Stimulated activated naive CD4-positive, alpha-beta T cell treated with Interleukin-2 at 50 U/mL for 16 hours (primary cell): ENCODE measurements at places on chromosomes 4 and X.

GRCh38 chrX:2855761-2856160, 27.0 kb downstream of the GYG2 start:
- no peak for DNase-seq

DNA sequence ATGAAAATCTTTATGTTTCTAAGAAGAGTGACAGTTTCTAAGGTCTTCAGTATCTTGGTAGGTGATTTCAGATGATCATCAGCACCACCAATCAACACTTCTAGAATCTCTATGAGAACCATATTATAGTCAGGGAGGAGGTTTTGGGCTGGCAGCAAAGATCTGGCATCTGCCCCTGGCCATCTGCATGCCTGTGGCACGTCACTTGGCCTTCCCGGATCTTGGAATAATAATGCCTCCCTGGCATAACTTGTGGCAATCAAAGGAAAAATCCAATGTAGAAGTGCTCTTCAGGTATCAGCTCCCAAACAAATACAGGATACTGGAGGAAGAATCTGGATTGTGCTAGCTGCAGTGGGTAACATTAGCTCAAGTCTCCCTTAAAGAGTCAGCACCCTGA, 57.3 kb downstream of the RASL11B start:
- no peak for DNase-seq

GRCh38 chr4:53315300-53315699, 50.6 kb downstream of the SCFD2 start:
- no peak for DNase-seq

DNA sequence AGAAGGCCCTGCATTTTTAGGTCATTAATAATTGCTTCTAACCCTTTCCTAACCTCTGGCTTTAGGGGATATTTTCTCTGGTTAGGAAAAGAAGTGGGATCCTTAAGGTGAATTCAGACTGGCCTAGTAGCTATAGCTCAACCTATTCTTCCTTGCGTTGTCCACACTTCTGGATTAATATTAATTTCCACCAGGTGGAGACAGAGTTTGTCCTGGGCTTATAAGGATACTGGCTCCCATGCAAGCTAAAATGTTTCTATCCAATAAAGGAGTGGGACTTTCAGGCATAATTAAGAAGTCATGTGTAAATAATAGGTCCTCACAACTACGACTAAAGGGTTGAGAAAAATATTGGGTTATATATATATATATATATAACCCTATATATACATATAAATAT, 860.0 kb upstream of the POU3F4 start:
- no peak for DNase-seq

DNA sequence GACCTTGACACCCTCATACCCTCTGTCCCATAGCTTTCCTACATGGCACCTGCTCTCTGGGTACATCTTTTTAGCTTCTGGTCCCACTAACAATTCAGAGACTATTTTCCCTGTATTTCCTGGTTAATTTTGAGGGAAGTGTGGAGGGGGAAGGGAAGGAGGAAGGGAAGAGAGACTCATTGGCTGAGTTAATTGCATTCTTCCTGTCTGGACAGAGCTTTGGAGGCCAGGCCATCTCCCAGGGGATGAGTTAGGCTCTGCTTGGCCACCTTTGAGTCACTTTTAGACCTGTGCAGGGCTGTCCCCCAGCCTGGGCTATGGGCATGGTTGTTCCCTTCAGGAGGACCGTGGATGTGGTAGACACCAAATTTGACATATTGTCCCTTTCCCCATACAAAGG, 167.9 kb upstream of the PGRMC2 start:
- DNase-seq = no peak

GRCh38 chr4:41949531-41949930, 14.3 kb downstream of the TMEM33 start:
- DNase-seq = no peak

DNA sequence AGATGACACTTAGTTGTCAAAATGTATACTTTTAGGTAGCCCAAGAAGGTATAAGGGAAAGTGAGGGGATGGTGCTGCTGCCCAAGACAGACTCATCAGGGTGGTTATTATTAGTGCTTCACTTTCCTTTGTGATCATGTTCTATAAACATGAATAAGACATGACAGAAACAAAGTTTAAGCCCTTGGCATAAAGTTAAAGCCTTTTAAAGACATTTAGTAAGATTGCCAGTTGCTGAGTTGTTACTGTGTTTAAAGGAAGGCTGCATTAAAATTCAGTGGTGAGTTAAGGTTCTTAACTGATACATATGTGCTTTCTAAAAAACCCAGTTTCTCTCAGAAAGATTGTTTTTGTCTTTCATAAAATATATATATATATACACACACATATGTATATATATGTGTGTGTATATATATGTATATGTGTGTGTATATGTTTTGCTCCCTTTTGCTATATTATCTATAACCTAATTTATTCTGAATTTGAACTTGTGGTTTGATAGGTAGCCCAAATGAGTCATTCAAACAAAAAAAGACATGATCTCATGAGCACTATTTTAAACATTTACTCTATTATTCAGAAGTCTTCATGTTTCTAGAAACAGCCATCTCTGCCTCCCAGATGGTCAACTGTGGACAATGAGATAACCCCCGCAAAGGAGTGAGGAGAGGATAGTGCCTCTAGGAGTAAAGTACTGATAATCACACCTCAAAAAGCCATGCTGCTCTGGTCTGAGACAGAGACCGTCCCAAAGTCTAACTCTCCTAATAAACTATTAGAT, 98.1 kb upstream of the OTUD4 start:
- DNase-seq = no peak

DNA sequence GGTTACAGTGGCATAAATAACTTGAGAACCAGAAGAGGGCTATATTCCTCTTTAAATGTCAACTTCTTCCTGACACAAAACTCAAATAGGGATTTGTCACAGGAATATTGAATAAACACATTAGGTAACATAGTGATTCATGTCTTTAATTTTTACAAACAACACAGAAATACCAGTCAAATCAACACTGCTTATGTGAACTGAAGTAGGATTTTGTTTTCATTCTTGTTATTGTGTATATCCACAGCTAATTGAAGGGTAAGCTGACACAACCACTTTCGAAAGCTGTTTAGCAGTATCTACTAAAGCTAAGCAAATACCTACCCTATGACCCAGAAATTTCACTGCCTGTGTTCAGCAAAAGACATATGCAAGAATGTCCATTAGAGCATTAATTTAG, 120.4 kb upstream of the EOLA2 start:
- no peak for DNase-seq

DNA sequence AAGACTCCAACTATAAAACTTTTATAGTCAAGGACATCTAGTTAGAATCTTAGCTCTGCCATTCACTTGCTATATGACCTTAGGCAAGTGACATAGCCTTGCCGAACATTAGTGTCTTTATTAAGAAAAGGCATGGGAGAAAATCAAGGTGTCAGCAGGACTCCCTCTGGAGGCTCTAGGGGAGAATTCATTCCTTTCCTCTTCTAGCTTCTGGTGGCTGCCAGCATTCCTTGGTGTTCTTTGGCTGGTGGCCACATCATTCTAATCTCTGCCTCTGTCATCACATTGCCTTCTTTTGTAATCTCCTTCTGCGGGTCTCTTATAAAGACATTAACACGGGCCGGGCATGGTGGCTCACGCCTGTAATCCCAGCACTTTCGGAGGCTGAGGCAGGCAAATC, 99.8 kb downstream of the PPP1R2C start:
- DNase-seq = no peak

DNA sequence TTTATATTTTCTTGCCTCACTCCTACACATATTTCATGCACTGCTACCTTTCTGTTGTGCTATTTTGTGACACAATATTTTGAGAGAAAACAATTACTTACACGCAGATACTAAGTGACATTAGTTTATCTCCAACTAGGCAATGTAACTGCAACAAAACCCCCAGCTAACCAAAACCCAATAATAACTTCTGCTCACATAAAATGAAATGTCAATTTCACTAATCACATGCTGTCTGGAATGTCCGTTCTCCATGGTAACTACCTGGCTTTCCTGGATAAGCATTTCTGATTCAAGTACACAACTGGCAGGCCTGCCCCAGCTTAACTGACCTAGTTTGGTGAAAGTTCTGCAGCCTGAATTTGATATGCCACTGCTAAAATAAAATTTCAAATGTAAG, 313.5 kb downstream of the TMA16 start:
- no peak for DNase-seq

GRCh38 chr4:104728380-104729122, 233.9 kb upstream of the CXXC4 start:
- DNase-seq = no peak

DNA sequence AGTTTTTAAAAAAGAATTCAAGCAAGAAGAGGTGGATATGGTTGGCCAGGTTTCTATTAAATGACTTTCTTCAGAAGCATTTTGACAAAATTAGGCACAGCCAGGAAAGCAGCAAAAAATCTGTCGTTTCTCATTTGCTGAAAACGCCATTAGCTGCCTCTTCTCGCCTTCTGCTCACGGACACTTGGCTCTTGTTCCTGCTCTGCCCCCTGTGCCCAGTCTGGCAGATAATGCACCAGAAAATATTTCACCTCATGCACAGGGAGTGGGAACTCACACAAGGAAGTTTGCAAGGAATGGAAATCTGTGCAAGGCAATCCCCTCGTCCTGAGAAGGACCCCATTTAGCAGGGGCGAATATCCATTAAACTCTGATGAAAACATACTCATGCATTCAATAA, 260.0 kb downstream of the PACRGL start:
- no peak for DNase-seq

DNA sequence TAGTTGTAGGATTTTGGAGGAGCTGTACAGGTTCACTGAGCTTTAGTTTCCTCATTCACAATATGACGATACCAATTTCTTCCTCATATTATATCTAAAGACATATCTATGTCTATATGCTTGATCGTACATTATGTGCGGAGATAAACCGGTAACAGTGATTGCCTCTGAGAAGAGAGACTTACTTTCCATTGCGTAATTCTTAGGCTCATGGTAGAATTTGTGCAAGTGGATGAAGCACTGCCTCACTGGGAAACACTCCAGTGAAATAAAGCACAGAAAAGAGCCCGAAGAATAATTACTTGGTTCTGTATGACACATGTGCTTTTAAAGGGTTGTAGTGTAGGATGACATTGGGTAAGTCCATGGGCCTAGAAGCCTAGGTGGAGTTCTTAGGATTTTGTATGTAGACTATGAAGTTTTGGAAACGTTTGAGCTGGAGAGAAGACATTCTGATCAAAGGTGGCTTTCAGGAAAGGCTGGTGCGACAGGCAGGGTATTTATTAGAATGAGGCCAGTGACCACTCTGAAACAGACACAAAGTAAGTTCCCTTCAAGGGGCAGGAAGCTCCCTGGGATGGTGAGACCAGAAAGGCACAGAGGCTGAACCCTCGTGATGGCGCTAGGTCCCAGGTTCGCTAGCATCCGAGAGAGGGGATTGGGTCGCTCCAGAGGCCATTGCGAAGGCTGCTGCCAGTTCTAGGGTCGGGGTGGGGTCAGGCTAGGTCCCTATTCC, 649 bp upstream of the VBP1 start:
- DNase-seq = no peak

- DNase-seq = no peak
These were observed 103.3 kb upstream of the TLR3 start for GRCh38 chr4:185965426-185966384.

DNA sequence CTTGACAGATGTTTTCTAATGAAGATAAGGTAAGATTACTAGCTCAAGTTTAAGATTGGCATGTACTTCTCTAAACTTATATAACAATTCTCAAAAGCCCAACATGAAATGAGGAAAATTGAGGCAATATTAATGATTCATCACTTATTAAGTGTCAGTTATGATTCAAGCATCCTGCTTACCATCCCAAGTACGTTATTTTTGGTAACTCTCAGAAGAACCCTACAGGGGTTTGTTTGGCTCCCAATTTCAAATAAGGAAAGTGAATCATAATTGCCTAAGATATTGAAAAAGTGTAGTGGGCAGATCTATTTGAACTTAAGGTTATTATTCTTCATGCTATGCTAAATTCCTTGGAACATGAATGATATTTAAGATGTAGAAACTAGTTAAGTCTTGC, 387.9 kb upstream of the TENM3 start:
- no peak for DNase-seq

DNA sequence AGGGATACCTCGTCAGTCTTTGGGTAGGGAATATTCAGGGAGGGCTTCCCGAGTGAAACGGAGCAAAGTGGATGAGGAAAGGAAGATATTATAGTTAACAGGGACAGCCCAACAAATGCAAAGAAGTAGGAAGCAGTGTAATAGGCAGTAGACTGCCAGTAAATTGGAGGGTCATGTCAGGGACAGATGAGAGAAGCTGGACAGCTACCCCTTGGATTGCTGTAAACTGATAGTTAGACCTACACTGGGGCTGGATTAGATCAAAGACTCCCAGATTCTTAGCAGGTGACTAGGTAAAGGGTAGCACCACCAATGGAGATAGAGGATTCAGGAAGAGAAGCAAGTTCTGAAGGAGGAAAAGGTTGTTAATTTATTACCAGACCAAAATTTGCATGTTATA, 48.0 kb downstream of the NPNT start:
- no peak for DNase-seq

GRCh38 chrX:139554991-139555675, 24.6 kb downstream of the F9 start:
- DNase-seq = no peak

DNA sequence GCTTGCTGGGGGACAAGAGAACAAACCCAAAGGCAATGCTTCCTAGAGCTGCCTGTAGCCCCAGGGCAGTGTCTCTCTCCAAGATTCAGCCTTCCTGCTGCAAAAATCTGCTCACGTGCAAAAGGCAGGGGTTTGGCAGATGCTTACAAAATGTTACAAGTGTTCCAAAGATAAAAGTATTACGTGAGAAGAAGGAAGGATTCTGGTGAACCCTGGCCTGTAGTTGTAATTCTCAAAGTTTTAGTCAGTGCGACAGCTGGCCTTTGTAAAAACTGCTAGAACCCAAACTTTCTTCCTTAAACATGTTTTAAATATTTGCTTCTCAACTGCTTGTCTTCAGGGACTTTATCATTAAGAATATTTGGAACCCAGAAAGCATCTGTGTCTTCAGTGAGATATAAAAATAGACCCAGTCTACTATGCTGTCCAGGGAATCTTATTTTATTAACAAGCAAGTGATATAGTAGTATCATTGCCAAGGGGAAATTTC, 232.3 kb downstream of the FRMPD4 start:
- DNase-seq = no peak

DNA sequence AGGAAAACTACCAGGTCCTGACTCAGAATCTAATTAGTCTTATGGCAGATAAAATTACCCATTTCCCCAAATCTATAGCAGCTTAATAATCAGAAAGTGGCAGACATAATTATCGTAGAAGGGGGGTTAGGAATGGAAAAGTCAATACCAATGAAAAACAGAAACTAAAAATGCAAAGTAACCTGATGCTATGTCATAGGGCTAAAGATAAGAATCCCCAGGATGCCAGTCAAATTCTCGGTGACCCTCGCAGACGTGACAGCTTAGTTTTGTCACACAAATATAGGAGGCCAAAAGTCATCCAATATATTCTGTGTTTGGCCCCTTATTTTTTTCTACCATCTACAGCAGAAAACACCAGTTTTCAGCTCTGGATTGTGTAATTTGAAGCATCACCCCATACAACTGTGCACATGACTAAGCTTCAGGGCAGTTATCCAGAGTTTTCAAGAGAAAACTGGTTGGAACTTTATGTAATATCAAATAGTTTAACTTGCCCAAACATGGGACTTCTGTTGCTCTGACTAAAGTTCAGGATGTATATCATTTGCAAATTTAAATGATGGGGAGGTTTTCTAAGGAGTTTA, 30.9 kb downstream of the RASSF6 start:
- no peak for DNase-seq
